Left forelimb (tissue), 1 donor: ENCODE measurements at places on chromosomes 6 and 20.

- DNase-seq: no peak
These were observed 2.0 kb upstream of the LGSN start for GRCh38 chr6:63321821-63322220.

DNA sequence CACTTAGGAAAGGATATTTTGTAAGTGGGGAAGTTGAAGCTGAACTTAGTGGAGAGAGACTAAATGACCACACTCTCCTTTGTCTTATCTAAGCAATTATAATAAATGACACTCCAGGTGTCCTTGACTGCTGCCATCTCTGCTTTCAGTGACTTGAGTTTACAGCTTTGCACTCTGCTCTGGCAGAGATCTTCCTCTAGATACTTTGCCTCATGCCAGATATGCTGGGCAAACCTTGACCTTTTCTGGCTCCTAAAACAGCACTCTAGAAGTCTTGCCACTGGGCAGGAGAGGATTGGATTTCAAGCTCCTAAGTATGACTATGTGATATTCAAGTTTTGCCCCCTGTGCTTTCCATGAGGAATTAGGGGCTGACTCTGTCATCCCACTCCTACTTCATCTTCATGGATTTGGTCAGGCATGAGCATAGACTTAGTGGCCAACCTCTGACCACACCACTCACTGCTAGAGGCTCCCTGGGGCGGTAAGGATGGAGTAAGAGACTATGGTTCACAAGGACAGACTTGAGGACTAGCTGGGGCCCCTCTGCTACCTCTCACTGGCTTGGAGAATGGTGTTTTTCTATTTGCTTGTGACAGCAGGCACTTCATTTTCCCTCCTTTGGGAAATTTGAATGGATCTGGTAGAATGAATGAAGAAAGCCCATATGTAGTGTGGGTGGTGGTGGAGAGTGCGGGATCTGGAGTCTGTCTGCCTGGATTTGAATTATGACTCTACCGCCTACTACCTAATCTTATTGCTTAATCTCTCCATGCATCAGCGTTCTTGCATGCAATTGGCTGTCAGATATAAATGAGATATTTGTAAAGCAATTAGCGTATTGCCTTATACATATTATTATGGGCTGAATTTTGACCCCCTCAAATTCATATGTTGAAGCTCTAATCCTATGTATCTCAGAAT lies 191.4 kb downstream of the REV3L start:
- no peak for DNase-seq

GRCh38 chr6:38499529-38500096 lies 140.1 kb downstream of the BTBD9 start:
- no peak for DNase-seq

DNA sequence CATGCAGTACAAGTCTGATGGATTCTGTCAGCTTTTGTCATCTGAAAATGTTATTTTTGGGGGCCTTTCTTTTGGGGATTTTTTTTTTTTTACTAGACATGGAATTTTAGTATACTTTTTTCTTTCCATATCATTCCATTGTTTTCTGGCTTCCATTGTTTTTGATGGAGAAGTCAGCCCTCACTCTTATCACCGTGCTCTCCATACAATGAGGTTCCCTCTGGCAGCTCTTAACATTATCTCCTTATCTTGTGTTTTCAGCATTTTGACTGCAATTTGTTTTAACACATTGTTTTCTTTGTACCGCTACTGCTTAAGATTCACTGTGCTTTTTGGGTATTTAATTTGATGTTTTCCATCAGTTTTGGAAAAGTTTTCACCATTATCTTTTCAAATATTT lies 191.5 kb upstream of the AGPAT4 start:
- no peak for DNase-seq

GRCh38 chr20:8709627-8710026 lies 359.3 kb upstream of the PLCB4 start:
- DNase-seq: no peak

- DNase-seq: no peak
These were observed 435.5 kb upstream of the NRSN1 start for GRCh38 chr6:23690453-23691049.

- DNase-seq: no peak
These were observed 141.6 kb upstream of the THBS2 start for GRCh38 chr6:169395080-169395805.

GRCh38 chr20:925516-925915 lies 9.4 kb upstream of the ANGPT4 start:
- DNase-seq: peak; percentile 15

DNA sequence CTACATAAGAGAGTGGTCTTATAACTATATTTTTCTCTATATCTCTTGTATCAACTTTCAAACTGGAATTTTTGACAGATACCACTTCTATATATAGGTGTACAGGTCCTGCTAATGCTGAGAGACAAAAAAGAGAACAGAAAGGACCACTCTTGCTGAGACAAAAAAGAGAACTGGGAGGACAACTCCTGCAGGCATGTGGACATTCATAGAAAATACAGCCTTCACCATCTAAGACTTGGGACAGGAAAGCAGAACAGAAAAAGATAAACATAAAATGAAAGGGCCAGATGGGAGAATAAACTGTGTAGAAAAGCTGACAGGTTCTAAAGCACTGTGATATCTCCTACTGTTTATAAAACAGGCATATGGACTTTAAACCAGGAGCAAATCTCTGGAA lies 541.0 kb upstream of the ADGRB3 start:
- no peak for DNase-seq

GRCh38 chr6:21189759-21190158 lies 403.8 kb upstream of the SOX4 start:
- DNase-seq: no peak

DNA sequence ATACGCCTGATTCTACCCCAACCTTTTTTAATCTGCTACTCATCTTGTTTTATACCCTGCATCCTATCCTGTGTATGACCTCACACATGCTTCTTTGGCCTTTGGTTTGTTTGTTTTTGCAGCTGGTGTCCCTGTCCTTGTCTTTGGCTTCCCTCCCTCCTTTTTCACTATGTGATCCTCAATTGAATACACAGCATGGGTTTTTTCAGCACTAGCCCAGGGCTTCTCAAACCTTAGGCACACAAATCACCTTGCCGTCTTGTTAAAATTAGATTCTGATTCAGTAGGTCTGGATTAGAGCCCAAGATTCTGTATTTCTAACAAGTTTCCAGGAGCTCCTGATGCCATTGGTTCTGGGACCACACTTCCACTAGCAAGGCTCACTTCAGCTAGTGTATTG lies 321.5 kb upstream of the MAN1A1 start:
- no peak for DNase-seq

- DNase-seq: no peak
These were observed 147.7 kb downstream of the KCNQ5 start for GRCh38 chr6:72769459-72770125.

DNA sequence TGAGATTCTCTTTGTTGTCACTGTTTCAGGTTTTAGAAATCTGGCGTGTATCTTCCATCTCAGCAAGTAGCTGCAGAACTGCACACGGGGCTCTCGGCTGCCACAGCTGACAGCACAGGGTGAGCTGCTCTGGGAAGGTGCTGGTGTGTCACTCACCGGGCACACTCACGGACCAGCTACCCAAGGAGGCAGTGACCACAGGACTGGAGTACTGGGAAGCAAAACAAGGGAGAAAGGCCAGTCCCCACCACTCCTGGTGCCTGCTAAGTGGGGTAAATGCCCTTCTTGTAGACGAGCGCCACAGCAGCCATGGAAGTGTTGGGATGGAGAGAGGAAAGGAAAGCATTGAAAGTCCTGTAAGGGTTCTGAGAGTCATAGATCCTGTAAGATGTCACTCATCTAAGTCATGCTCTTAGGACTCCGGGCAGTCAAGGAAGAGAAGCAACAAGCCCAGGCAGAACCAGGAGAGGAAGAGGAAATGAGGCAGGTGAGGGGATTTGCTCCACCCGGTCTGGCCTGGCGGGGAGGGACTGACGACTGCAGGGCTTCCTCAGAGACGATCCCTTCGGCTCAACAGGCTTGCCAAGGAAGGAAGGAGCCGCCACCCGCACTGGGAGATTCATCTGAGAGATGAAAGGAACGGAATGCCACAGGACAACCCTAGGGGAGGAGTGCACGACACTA lies 48.1 kb downstream of the PRDM1 start:
- DNase-seq: no peak

DNA sequence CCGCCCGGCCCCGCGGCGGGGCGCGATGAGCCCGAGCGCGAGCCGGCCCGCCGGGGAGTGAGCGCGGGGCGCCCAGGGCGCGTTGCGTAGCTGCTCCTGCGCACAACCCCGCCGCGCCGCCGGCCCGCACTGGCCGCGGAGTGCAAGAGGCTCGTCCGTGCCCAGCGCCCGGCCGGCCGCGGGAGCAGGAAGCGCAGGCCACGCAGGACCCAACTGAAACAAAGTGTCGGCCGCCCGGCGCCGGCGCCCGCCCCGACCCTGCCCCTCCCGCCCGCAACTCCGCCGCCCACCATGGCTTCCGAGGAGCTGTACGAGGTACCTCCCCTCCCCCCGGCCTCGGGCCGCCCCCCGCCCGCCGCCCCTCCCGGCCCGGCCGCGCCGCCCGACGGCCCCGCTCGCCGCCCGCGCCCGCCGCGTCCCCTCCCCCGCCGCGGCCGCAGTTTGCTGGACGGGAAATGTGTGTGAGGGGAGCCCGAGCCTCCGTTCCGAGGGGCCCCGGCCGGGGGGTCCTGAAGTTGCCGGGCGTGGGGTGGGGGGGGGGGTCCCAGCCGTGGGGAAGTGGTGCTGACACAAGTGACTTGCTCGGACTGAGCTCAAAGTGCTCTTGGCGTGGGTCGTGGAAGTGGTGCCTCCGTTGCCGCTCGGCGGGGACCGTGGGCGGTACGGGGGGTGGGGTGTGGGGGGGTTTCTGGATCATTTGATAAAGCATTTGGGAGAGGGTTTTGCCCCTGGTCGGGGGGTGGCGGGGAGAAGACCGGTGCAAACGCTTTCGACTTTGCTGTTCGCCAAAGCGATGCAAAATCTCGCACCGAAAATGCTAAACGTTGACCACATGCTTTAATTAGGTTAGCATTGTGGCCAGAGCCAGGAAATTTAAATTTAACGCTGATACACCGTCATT lies 539 bp downstream of the CDYL start:
- DNase-seq: peak; percentile 80

DNA sequence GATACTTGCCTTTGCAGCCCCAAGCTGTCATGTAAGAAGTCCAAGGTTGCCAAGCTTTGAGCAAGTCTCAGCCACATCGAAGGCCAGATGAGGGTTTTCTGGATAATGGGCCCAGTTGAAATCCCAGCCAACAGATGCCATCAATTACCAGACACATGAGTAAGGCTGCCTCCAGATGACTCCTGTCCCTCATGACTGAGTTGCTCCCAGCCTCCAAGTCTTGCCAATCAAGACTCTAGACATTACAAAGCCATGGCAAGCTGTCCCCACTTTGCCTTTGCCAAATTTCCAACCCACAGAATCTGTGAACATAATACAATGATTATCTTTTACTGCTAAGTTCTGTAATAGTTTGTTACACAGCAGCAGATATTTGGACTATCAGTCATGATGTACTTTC lies 76.8 kb upstream of the ARMC2 start:
- DNase-seq: no peak

GRCh38 chr6:169165561-169166300 lies 87.9 kb downstream of the THBS2 start:
- DNase-seq: peak; percentile 61

- no peak for DNase-seq
These were observed 114.1 kb downstream of the LRFN2 start for GRCh38 chr6:40473026-40473425.
